NCI-H1092 treated with DMSO at 0.1 percent for 48 hours (cell line): ENCODE measurements at places on chromosomes 7 and 10.

GRCh38 chr7:41742401-41743020 is 39.6 kb upstream of the INHBA start:
- no peak for DNase-seq

- no peak for DNase-seq
Measured at GRCh38 chr7:97269741-97270140, 152.2 kb downstream of the SDHAF3 start.

DNA sequence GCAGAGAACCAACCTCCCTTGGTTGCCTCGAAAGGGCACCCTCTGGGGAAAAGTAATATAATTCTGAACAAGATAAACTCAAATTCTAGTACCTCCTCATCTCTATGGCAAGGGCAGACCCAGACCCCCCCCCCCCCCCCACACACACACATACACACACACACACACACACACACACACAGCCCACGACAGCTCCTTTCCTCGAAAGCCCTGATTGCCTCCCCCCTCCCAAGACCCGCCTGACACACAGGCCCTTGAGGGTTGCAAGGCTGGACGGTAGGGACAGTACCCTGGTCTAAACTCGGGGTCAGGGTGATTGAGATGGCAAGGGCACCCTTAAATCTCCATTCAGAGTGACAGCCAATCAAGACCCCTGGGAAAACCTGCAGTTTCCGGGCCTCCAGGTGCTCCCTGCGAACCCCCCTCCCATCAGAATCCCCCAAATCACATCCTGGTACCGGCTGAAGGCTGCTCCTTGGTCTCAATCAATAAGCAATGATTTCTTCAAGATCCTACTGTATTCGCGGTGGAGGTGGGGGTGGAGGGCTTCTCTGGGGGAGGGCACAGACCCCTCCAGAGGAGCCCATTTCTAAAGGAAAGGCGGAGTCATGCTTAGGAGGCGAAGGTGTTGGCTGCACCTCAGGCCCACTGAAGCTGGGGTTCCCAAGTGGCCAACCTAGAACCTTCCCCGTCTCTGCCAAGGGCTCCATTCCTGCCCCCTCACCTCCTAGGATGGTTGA is 100.7 kb downstream of the HIP1 start:
- DNase-seq = no peak

DNA sequence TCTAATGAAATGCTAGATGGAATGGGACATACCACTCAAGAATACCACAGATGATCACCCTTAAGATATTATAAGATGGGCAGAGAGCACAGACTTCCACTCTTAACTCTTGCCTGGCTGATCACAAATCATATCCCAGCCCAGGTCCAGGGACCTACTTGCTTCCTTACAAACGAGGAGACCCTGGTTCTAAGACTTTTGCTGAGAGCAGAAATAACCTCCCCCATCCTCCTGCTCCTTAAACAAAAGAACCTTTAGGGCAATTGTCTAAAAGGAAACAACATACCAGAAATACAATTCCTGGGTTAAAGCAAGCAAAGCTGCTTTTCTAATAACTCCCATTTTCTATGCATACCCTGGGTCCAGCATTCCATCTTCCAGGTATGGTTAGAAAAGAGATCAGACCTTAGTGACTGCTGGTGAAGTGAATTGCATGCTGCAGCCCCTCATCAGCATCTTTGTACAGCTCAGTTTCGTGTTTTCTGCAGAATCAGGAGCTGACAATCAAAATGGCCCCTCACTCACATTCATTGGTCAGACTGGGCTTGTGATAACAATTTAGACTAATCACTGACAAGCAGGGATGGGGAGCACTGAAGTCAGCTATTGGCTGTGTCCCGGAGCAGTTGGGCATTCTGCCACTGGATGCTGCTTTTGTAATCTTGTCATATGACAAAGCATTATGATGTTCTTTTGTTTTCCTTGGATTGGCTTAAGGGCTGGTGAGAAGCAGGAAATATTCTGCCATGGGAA is 14.6 kb downstream of the IFIT3 start:
- DNase-seq = no peak

DNA sequence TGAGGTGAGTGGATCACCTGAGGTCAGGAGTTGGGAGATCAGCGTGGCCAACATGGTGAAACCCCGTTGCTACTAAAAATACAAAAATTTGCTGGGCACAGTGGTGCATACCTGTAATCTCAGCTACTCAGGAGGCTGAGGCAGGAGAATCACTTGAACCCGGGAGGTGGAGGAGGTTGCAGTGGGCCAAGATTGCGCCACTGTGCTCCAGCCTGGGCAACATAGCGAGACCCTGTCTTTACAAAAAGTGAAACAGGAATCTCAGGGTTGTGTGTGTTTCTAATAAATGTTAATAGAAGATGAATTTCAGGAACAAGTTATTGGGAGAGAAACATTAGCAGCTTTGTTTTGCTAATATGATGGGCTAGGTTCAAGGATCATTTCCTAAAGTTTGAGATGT is 19.9 kb downstream of the PPP2R2D start:
- no peak for DNase-seq

GRCh38 chr10:128642023-128642422 is 515.8 kb upstream of the MKI67 start:
- DNase-seq = no peak

DNA sequence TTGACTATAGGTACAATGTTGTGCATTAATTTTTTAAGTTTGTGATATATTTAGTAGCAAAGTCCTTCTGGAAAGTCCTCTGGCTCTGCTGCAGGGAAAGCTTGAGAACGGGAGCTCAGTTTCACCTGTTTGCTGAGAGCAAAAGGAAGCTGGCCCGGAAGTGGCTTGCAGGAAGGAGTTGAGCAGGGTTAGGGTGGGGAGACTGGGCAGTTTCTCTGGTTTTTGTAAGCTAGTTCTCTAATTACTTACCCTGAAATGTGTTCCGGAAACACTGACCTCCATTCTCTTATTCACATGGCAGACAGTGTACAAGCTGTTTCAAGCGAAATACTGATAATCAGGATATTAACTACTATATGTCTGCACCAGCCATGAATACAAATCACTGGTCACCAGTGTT is 22.3 kb downstream of the MAP3K8 start:
- DNase-seq = no peak
